B cell (primary cell): ENCODE measurements at places on chromosomes 5 and 9.
A peak's percentile ranks its signal among the peaks of the same experiment; 100 is the strongest.

DNA sequence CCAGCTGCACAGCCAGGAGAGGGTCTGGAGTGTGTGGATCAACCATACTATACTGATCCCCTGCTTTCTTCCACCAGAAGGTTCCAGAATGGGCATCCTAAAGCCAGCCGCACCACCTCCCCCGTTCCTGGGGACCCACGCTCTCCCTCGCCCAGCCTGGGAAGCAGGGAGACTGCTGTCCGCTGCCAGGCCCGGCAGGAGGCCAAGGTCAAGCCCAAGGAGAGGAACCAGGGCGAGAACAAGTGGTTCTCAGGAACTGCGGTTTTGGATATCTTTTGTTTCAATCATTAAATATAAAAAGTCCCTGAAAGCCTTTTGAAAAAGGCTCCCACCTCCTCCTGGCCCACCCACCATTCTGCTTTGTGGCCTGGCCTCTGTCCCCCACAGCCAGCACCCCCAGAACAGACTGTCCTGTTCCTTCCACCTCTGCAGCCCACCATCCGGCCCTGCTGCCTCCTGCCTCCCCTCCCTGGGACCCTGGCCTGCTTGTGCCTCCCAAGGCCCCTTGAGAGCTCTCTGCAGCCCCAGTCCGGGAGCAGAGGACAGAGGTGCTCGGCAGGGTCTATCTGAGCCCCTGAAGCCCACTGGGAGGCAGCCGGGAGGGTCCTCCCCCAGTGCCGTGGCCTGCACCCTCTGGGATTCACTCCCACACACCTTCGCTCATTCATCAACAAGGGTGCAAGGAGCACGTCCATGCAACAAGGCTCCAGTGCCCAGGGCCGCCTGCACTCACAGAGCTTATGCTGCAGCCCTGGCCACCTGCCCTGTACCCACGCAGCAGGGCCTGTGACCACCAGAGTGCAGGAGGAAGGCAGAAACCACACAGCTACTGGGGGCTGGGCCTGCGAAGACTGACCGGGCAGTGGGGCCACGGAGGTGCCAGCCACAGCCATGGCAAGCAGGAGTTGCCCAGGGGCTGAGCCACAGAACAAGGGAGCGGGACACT lies 614 bp upstream of the LCN6 start:
- DNase-seq = peak; percentile 53

- DNase-seq = no peak
Measured at GRCh38 chr9:26524267-26524666, 368.3 kb downstream of the CAAP1 start.

GRCh38 chr9:116901260-116901659 lies 214.2 kb downstream of the TRIM32 start:
- DNase-seq = no peak

GRCh38 chr9:96442491-96442890 lies 7.5 kb upstream of the HABP4 start:
- DNase-seq = no peak

GRCh38 chr5:174111287-174111973 lies 65.9 kb downstream of the NSG2 start:
- DNase-seq = no peak

- no peak for DNase-seq
Measured at GRCh38 chr5:1793301-1793740, 6.3 kb downstream of the MRPL36 start.

DNA sequence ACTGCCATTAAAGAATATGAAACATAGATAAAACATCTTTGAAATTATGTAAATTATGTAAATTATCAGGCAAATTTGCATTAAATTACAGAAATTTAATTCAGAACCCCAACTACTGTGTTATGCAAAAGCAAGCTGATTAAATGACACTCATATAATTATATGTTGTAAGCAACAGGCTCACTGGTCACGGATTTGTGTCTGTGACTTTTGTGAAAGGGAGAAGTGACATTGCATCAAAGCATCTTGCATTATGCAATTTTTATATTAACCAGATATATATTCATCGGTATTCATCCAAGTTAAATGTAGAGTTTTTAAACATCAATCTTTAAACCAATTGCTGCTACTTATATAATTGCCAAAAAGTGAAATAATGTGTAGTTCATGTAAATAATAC lies 13.0 kb upstream of the GLIPR2 start:
- DNase-seq = no peak

DNA sequence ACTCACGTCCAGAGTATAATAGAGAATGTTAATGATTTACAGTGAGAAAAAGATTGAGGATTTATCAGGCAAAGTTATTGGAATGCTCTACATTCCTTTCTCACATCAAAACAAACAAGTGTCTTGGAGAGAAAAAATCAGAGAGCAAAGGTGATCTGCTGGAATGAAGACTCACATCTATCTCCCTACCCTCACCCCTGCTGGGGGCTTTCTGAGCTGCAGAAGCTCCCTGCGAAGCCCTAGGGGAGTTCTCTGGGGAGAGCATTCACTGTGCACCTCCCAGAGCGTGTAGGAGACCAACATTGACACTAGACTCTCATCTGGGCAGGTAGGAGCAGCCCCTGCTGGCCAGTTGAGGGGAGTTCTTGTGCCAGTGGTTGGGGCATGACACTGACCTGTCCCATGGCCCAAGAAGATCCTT lies 76.6 kb upstream of the ADAMTS16 start:
- DNase-seq = no peak

- DNase-seq = no peak
Measured at GRCh38 chr5:29414681-29415080, 1778.8 kb upstream of the CDH6 start.

DNA sequence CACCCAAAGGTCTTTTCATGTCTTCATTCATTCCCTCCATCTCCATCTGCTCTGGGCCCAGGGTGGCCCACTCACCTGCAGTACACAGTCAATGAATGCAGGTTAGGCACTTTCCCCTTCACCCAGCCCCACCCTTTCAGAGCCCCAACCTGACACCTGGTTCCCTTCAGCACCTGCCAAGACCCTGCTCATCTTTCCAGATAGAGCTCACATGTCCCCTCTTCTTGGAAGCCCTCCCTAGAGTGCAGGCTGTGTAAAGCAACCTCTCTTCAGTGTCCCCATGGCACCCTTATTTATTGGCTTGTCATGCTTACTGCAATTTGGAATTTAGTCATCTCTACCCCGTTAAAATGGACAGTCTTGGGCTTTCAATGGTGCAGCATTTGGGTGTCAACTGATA lies 13.0 kb upstream of the CPEB4 start:
- DNase-seq = no peak

DNA sequence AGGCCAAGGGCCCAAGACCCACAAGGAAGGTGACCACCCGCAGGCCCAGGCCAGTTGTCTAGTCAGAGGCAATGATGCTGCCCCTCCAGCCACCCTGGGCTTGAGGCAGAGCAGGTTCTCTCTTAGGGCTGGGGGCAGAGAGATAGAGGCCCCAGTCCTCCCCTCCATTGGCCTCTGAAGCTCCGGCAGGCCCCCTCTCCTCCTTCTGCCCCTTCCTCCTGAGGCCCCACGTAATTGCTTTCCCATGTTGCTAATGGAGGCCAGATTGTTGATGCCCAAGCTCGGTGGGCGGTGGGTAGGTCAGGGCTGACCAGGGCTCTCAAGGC lies 26.6 kb upstream of the ENHO start:
- no peak for DNase-seq

- peak; percentile 86 for DNase-seq
Measured at GRCh38 chr9:133406480-133407307, 11.1 kb downstream of the REXO4 start.

DNA sequence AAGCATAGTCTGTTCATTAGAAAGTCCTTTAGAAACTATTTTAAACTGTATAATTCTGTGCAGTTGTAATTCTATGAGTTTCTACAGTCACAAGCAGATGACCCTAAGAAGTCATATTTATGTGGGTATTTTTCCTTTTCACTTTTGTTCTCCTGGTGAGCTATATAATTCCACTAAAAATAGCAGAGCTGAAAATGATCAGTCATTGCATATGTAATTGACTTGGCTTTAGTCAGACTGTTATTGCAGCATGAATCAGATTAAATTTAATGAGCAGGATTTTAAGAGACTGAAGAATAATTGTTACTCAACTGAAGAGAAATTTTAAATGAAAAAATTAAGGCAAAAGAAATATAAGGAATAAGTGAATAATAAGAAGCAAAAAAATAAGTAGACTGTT lies 108.5 kb downstream of the MTREX start:
- DNase-seq = no peak

DNA sequence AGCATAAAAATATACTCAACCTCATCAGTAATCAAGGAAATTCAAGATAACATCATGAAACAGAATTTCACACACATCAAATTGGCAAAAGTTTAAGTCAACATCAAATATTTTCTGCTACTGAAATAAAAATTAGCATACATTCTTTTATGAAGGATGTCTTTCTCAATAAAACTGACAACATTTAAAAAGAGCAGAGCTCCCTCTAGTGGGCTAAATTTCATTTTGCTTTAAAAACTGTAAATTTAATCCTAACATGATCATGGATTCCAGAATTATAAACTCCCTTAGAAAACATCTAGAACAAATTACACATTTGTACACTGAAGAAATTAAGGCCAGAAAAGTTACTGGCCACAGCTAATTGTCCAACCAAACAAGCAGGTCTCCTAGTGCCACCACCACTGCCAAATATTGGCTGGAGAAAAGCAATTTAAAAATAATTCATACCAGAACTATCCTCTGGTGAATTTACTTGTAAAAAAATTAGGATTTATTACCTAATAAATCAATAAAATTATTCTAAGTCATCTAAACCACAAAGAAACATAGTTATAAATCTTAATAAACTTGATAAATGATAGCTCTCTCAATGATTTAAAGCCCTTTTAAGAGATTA lies 31.2 kb downstream of the DEPDC1B start:
- peak; percentile 61 for DNase-seq

DNA sequence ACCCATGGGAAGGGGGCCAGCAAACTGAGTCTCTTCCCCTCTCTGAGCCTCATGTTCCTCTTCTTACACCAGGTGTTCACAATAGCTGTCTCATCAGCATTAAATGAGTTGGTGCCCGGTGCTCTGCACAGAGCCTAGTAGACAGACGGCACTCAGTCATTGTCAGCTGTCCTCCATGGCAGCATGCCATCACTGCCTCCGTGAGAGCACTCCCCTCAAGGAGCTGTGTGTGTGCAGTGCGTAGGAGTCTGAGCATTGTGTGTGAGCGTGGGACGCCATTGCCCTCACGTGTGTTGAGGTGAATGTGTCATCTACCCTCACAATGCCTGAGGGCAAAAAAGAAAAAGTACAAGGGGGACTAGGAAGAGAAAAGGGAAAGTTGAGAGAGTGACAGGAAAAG lies 536.5 kb downstream of the CDK5RAP2 start:
- no peak for DNase-seq

GRCh38 chr5:66144834-66145390 lies 812 bp downstream of the SREK1 start:
- DNase-seq = no peak

DNA sequence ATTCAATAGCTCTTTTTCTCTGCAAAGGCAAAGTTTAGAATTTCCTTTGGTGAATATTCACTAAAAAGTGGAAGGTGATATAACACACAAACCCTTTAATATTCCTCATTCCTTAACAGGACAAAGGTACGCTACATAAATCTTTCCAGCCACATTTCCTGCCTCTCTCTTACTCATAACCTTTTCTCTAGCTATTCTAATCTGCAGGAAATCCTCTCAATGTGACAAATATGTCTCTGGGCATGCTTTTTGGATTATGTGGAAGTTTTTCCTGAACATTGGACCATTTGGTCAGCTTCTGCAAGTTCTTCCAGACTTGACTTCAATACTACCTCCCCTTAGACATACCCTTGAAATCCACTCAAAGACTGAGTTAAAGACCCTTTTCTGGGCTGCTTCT lies 186.3 kb upstream of the TUSC1 start:
- DNase-seq = no peak

DNA sequence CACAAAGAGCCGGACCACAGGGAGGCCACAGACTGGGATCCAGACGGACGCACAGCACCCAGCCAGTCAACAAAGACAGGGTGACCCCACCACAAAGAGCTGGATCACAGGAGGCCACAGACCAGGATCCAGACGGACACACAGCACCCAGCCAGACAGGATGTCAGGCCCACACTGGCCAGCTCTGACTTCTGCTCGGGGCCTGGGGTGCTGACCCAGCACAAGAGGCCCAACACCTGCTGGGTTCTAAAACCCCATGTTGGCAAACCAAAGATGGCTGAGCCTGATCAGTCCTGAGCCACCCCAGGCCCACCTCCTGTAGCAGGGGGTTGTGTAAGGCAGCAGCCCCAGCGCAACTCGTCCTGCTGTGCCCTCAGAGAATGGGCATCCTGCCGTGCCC lies 5.2 kb upstream of the DPH7 start:
- no peak for DNase-seq

- DNase-seq = no peak
Measured at GRCh38 chr5:4255441-4255840, 659.8 kb downstream of the IRX1 start.

- DNase-seq = no peak
Measured at GRCh38 chr5:140647042-140647419, 399 bp downstream of the NDUFA2 start.

DNA sequence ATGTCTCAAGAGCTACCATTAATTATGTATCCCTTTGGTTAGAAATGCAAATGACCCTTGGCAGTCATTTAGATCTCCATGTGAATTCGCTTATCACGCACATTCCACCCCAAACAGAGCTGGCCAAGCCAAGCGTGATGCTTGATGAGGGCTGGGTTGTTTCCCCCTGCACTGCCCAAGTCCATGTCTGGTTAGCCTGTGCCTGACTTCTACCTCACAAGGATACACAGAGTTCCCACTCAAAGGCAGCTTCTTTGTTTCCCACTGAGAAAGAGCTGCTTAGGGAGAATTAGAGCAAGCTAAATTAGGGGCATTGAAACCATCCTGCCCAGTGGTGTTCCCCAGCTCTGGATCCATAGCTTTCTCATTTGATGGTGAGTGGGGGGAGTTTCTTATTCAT lies 87.2 kb downstream of the FSTL4 start:
- DNase-seq = no peak

DNA sequence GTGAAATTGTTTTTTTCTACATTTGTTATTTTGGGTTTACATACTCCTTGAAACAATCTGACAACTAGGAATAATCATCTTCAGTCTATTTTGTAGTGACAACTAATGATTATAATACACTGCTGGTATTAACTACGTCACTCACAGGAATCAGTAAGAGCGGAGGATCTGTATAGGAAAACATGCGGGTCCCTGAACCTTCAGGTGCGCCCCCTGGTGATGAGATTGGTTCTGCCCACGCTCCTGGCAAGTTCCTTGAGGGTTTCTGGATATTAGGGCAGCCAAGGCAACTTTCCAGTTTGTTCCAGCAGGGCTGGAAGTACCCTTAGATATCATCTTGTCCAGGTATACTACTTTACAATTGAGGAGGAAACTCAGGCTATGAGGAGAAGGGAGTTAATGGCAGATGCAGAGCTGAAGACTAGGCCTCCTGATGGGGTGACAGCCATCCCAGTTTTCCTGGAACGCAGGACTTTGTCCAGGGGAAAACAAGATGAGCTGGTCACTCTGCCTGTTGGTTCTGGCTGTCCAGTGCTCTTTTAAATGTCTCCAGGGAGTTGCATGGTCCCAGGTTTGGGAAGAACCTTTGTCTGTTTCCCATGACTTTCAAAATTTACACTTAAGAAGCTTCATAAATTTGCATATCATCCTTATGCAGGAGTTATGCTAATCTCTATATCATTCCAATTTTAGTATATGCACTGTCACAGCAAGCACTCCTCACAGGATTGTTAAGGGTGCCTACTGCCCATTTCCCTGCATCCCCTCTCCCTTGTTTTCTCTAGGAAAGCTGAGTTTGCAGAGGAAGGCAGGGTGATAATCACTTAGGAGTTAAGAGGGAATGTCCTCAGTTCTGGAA lies 14.9 kb upstream of the WNT8A start:
- peak; percentile 77 for DNase-seq

- DNase-seq = no peak
Measured at GRCh38 chr9:124414612-124415011, 630 bp downstream of the PSMB7 start.

GRCh38 chr9:79155308-79155707 lies 416.5 kb upstream of the TLE4 start:
- no peak for DNase-seq
